Activated CD4-positive, alpha-beta T cell treated with anti-CD3 and anti-CD28 coated beads, Interleukin-10, Interleukin-2, amounts not matched to agents 100 ng/mL and 50 ng/mL, durations not matched to agents 16 hours and 8 hours (primary cell): ENCODE measurements at places on chromosomes 4 and X.
A peak's percentile ranks its signal among the peaks of the same experiment; 100 is the strongest.

GRCh38 chr4:168765726-168766125, 244.3 kb downstream of the CBR4 start:
- no peak for DNase-seq

DNA sequence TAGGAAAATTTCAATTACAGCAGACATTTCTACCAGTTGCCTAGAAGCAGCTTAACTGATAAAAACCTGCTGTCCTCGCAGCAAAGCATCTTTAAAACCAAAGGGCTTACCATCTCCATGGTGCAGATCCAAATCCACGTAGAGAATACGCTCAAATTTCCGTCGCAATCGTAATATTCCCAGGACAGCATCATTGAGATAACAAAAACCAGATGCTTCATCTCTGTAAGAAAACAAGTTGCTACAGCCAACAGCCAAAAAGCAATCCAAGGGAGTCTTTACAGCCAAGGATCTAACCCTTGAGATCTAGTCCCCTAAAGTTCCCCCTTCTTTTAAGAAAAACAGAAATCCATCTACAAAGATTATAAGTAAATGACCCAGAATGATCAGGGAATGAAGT, 77.6 kb downstream of the HDAC8 start:
- no peak for DNase-seq

- no peak for DNase-seq
Measured at GRCh38 chr4:42248972-42249371, 96.5 kb upstream of the BEND4 start.

DNA sequence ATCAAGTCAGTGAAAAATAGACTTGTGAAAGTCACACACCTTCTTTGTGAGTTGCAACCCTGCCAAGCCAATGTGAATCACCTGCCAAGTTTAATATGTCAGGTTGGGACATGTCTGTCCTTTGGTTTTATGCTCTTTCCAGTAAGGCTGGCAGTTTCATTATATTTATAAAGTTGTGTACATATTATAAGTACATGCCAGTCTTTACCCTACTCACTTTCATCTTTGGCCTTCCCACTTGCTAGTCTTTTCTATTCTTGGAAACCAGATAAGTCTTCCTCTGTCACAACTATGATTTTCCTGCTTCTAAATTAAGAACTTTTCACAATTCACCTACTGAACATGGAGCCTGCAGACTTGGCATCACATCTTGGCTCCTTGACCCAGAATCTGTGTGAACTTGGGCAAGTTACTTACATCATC, 680.7 kb upstream of the BOD1L1 start:
- DNase-seq = no peak

DNA sequence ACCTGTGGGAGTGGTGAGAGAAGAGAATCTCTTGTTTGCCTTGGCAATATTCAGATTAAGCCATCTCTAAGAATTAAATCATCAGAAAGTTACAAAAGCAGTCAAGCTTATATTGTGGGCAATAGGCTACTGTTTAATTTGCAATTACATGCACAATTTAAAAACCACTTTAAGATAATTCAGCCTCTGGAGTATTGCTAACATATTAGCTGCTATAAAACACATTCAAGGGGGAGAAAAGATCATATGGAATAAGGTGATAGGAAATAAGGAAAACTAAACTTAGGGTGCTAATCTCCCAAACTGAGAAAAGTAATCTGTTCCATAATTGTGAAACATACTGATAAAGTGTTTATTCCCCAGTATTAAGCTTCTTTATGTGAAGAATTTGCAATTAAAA, 103.9 kb downstream of the ARAP2 start:
- no peak for DNase-seq

GRCh38 chrX:65862638-65863037, 177.2 kb downstream of the VSIG4 start:
- DNase-seq = no peak

GRCh38 chr4:176726803-176727202, 65.9 kb downstream of the VEGFC start:
- DNase-seq = no peak

- no peak for DNase-seq
Measured at GRCh38 chr4:169420291-169420690, 149.5 kb upstream of the SH3RF1 start.

GRCh38 chrX:19514791-19515614, at the start of gene MAP3K15:
Gene MAP3K15, minus strand, starts transcription at chrX:19515508. Its CDS starts 247 bp downstream, at chrX:19515261.
- DNase-seq = peak; percentile 1

GRCh38 chr4:3765271-3766035, 732 bp upstream of the ADRA2C start:
- peak; percentile 34 for DNase-seq

GRCh38 chrX:45240301-45240700, 39.6 kb upstream of the DIPK2B start:
- no peak for DNase-seq

DNA sequence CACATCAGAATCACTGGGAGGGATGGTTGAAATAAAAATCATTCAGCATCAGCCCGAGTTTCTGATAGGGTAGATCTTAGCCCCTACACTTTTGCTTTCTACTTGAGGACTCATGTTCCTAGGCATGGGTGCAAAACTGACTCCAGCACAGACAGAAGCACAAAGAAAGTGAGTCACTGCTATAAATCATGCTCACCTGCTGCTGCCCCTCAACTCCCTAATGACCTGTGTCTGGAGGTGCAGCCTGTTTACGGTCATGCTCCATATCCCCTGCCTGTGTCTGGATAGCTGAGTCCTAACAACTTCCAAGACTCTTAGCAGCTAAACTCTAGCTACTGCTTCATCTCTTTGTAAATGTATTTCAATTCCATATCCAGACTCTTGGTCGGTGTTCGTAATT, 57.8 kb downstream of the ADGRA3 start:
- no peak for DNase-seq

DNA sequence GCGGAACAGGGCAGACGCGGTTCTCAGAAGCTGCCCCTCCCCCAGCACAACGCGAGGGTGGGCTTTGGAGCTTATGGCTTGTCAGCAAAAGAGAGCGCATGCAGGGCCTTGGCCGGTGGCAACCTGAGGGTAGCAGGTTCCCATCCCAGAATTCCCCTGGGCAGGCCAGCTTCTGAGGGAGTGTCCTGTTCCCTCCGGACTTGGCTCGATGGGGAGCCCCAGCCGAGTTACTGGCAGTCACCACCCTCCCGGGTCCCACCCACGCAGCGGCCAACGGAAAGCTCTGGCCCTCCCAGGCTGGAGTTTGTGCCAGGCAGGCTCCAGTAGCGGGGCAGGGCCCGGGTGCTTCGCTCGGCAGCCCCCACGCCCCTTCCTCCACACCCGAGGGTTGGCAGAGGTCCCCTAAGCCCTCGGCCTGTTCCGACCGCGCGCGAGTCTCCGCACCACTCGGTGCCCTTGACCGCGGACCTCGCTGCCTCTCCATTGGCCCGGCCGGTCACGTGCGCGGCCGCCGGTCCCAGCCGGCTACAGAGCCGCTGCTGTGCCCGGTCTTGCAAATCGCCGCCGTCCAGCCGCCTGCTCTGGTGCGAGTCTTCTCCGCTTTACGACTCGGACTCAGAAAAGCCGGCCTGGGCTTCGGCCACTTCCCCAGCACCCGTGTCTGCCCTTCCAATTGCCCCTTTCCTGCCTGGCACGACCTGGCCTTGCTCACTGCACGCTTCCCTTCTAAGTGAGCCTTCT, 20.9 kb upstream of the MTM1 start:
- no peak for DNase-seq

GRCh38 chr4:149718500-149718899, 97.1 kb downstream of the IQCM start:
- no peak for DNase-seq

DNA sequence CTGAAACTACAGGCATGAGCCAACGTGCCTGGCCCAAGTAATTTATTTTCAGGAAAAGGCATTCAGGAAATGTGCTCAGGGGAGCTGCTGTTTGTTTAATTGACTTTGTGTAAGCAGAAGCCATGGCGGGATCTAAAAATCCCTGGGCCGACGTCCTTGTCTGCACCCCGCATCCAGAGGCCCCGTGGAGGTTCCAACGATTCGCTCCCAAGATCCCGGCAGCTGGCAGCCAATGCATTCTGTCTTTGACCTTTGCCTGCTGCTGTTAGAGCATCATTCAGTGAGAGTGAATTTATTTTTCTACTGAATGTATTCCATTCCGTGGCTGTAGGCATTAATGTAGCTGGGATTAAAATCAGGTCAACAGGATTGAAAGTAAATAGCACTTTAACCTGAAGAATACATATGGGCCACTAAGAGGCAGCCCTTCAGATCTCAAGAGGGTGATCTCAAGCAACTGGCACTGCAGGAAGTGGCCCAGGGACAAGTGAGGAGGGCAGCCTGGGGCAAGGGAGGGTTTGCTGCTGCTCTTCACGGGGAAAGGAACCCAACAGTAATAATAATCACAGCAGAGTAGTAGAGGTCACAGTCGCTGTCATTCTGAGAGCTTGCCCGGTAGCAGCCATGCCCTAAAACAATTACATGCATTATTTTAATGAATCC, 75.2 kb downstream of the PSAPL1 start:
- no peak for DNase-seq

DNA sequence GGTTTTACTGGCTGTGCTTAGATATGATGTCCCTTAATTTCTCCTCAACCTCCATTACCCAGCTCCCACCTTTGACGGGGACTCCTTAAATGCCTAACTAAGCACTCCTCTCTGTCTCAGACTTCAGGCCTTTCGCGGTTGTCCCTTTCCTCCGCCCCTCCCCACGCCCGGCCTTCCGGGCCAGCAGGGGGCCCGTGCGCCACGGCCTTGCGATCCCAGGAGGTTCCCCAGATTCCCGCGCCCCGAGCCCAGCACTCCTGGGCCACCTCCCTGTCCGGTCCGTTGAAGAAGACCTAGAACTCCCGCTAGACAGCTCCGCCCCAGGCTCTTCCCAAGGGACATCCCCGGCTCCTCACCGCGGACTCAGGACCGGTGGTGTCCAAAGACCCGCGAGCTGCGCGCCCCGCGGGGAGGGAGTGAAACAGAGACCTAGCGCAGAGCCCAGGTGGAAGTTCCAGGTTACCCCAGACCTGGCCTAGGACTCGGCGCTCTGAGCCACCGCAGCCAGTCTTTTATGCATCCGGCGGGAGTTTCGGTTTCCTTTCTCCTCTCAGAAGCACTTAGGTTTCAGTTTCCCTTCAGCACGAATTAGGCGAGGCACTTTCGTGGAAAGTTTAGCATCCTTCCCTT, at the start of gene DDX60:
Gene DDX60 (minus strand): TSS at position 487 of the 630 bp plus-strand sequence. CDS start 7,493 bp downstream, outside the sequence.
- peak; percentile 85 for DNase-seq

GRCh38 chr4:84032372-84032771, 466.7 kb downstream of the NKX6-1 start:
- DNase-seq = no peak

GRCh38 chr4:129129143-129129542, 33.2 kb downstream of the C4orf33 start:
- no peak for DNase-seq

- no peak for DNase-seq
Measured at GRCh38 chrX:38862100-38862499, 60.8 kb downstream of the MID1IP1 start.

DNA sequence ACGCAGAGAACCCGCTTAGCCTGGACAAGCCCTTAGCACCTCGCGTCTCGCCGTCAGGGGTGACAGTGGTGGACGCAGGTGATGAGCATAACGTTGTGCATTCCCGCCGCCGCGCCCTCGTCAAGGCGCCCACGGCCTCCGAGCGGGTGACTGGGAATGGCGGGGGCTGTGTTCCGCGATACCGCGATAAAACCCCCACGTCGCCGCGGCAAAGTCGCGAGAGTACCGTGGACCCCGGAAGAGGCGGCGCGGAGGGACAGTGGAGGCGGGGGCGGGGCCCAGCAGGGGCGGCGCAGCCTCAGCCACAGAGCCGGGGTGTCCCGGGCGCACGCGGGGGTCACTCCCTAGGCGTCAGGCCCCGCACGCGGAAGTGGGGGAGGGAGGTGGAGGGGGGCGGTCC, 53.8 kb downstream of the ZFYVE28 start:
- DNase-seq = peak; percentile 58

- no peak for DNase-seq
Measured at GRCh38 chrX:105375816-105376215, 155.3 kb upstream of the TEX13A start.

- DNase-seq = no peak
Measured at GRCh38 chrX:105299286-105299685, 78.8 kb upstream of the TEX13A start.

- DNase-seq = no peak
Measured at GRCh38 chr4:25809996-25810395, 52.8 kb downstream of the SEL1L3 start.

GRCh38 chr4:84631573-84631972, 48.6 kb downstream of the CDS1 start:
- no peak for DNase-seq

GRCh38 chr4:99845179-99845578, 28.6 kb downstream of the DAPP1 start:
- DNase-seq = no peak

- DNase-seq = no peak
Measured at GRCh38 chr4:58061967-58062366, 951.8 kb upstream of the IGFBP7 start.

DNA sequence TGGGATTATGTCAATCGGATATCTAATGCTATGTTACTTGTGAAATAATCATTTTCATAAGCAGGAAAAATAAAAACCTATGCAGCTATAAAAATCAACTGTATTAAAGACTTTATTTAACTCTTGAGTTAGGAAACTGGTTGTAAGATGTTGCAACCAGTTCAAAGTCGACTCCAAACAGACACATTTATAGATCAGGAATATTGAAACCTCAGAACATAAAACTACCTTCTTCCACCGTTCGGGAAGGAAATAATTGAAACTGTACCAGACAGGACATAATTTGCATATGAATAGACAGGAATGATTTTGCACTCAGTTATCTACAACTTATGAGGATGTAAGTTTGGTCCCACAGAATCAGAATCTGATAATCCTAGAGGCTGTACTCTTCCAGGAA, 181.8 kb upstream of the STS start:
- DNase-seq = no peak

GRCh38 chr4:137740141-137740540, 207.8 kb upstream of the PCDH18 start:
- DNase-seq = no peak

- DNase-seq = no peak
Measured at GRCh38 chrX:70139736-70140135, 6.5 kb downstream of the IGBP1 start.

GRCh38 chr4:161530710-161531109, 633.1 kb downstream of the FSTL5 start:
- no peak for DNase-seq

- no peak for DNase-seq
Measured at GRCh38 chr4:185421366-185422124, 4.2 kb downstream of the UFSP2 start.

- no peak for DNase-seq
Measured at GRCh38 chr4:147491086-147491485, 10.2 kb downstream of the EDNRA start.

GRCh38 chrX:16629909-16630308, 20.0 kb upstream of the S100G start:
- no peak for DNase-seq

GRCh38 chrX:40065296-40066046, 32.3 kb downstream of the BCOR start:
- DNase-seq = peak; percentile 48

GRCh38 chr4:86014599-86014998, 345.3 kb downstream of the MAPK10 start:
- DNase-seq = no peak

- DNase-seq = no peak
Measured at GRCh38 chr4:73741031-73741749, 821 bp downstream of the CXCL8 start.
